ENCODE measurements at places on chromosomes 12 and 14. TPM values are rescaled to one million over a fixed set of nuclear protein-coding genes. Genes with fewer than 3 reads are reported as not detected.

DNA sequence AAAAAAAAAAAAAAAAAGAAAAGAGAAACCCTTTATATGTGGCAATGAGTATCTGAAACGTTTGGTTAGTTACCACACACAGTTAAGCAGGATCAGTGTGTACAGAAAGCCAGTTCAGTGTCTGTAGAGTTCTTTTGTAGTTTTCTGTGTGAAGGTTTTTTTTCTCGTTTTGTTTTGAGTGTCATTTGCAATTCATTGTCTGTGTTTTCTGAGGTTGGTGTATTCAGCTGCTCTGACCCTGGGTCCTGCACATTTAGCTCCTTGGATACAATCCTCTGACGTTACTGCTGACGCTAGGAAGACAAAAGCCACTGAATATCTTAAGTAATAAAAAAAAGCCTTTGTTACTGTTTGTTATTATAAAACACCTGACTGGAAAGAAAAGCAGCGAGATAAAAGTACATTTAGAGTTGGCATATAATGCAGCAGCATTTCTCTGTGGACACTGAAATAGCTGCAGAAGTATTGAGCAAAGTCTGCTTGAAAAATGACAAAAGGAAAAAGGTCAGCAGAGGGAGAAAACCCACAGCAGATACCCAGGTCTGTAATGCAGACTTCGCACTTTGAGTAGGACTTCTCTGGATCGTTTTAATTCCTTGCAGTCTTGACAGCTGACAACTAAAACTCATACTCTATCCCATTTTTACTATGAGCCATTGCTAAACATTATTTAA lies 89.0 kb downstream of the POLR3B start:
- DNase-seq: no peak

DNA sequence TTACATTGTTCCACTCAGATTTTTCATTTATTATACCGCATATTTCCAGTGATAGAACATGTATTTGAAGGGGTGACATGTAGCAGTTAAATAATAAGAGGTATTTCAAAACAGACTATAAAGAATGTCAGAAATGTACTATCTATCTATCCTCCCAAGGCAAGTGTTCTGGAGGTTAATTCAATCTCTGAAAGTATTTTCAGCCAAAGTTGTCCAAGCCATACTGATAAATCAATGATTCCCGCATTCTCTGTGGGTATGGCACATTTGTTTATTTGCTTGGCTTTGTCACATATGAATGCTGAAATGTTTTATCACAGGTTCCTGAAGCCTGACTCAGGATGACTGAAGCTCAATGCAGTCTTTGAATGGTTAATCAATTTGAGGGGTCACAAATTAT lies 35.8 kb downstream of the KCNH5 start:
- DNase-seq: no peak

DNA sequence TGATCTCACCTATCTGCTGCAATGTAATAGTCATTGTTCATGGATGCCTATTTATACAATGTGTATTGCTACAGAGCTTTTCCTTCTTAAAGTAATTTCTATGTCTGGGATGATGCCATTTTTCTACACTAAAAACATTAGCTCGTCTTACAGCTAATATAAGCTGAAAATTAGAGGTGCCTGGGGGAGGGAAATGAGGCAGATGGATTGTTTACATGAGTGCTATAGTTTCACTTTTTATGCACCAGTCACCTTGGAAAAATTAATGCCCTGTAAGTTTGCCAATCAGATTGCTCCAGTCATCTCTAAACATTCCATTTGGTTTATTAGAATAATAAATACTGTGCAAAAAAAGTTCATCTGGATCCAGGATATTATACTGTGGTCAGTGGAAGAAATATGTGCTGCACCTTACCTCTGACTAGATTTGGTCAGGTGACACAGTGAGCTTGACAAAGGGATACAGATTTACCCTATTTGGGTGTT lies 436.2 kb downstream of the RAD51B start:
- no peak for DNase-seq

SALL2 gene
- 6.4 TPM for total RNA-seq

Measured in urinary bladder (tissue), 4 donors.